ENCODE measurements at places on chromosomes 1 and 21.

DNA sequence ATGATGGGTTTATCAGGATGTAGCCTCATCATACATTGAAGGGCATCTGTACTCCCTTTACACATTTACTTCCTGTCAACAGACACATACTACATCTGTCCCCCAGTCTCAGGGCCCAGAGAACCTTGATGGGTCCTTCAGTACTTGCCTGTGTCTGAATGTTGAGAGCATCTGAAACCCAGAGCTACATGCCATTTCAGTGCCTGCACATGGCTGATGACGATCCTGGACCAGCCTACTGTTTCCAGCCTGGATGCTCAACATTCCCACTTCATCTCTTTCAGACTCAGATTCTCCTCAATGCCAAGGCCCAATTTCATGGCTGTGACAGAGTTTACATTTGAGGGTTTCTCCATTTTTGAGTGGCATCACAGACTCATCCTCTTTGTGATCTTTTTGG lies at the start of gene OR10J4:
OR10J4 (plus strand) TSS at position 301 of the 400 bp plus-strand sequence.
- DNase-seq, result no peak

- no peak for DNase-seq
These were observed 487.5 kb upstream of the CHRM3 start for GRCh38 chr1:238898856-238899255.

DNA sequence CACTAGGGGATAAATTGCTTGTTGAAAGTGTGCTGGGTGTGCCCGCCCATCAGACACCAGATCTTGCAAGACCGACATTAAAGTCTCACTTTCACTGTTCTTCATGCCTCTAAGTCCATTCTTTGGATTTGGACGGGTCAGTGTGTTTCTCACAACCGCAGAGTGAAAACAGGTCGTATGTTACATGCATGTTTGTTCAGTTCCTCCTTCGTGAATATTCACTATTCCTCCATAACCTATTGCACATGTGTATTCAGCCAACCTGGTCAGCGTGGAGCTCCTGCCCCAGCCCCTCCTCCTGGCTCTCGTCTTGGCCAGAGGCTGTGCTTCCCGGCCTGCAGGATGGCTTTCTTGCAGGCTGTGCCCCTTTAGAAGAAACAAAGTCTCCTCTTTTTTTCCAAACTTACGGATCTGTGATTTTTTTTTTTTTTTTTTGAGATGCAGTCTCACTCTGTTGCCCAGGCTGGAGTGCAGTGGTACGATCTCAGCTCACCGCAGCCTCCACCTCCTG lies 2.2 kb upstream of the KRTAP10-6 start:
- DNase-seq, result no peak

DNA sequence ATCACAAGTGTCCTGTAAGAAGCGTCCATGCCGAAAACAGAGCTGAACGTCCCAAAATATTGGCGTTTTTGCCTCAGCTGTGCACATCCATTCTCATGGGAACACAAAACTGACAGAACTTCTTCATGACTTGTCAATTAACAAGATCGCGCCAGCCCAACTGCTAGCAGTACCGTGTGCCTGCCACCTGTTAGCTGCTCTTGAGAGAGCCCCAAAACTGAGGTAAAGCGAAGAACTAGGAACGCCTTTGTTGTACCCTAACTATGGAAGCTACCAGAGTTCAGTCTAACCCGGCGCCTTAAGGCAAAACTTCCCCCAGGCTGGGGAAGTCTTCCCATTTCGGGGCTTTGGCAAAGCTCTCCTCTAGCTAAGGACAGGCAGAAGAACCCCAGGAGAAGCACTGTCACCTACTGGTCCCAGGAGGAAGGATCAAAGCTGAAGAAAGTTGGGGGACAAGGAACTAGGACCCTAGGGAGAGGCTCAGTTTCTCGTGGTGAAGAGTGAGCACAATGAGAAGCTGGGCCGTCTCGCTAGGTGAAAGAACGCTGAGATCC lies 719 bp downstream of the EYA3 start:
- no peak for DNase-seq

GRCh38 chr1:53341521-53341895 lies 13.6 kb upstream of the LRP8 start:
- DNase-seq, result no peak

- no peak for DNase-seq
These were observed 136.8 kb upstream of the IRF2BP2 start for GRCh38 chr1:234746798-234747196.

DNA sequence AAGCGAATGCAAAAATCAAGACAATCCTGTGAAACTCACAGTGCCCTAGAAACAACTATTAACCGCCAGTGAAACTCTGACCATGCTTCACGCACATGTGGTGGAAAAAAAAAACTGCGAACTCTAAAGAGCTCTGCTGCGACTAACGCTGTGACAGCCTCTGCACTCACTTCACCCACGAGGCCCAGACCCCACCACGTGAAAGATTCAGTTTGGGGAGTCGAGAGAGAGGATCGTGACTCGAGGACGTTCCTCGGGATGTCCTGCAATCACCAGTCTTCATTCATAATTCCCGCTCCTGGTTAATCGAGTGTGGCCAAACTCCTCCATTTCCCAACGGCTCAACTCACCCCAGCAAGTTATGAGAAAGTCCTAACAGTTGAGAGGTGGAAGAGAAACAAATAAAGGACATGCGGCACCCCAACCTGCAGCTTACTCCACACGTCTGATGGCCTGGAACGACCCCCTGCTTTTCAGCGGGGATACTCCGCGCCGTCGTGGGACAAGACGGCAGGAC lies 1.1 kb downstream of the SERBP1 start:
- DNase-seq, result no peak

GRCh38 chr1:44970317-44970716 lies 16.1 kb downstream of the EIF2B3 start:
- DNase-seq, result no peak

- no peak for DNase-seq
These were observed 3.3 kb downstream of the CACYBP start for GRCh38 chr1:175002910-175003517.

DNA sequence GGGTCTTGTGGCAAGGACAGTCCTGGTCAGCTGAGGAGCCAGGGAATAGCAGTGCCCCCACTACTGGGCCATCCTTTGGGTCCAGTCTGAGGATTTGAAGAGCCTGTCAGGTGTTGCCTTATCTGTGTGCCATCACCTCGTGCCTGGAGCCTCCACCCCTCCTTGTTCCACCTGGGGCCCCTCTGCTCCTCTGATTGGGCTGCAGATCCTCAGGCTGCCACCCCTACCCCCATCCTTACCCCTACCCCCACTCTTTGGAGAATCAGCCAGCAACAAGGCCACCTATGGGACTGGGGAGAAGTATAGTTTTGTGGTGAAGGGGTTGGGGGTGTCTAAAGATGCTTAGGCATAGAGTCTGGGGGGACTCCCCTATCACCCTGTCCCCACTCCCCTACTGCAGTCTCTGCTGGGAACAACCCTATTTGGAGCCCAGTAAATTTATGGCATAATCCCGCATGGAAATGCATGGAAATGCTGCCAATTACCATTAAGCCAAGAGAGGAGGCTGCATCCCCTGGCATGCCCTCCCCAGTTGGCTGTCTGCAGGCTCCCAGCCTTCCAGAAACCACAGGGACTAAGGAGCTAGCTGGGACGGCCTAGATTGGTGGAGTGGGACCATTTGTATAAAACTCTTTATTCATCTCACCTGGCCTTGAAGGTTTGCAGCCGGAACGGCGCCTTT lies 142.7 kb upstream of the CSF3R start:
- no peak for DNase-seq
